ENCODE measurements at places on chromosomes 5 and 9. TPM values are rescaled to one million over a fixed set of nuclear protein-coding genes. Genes with fewer than 3 reads are reported as not detected.

The ANKRD34B gene
- not detected for total RNA-seq

The MAP1B gene
- total RNA-seq: 66.1 TPM

The CTNND2 gene
- 0.35 TPM for total RNA-seq

The PCDHA11 gene
- not detected for total RNA-seq

GRCh38 chr5:60510049-60510448 is 189.9 kb downstream of the DEPDC1B start:
- H3K4me1 ChIP-seq: no peaks in the 10 kb centered on the region
- no peak overlapping the region for H3K4me3 ChIP-seq
- H3K36me3 ChIP-seq: no peaks in the 10 kb centered on the region
- no peak for DNase-seq
- H3K27ac ChIP-seq: no peak overlapping the region

GRCh38 chr5:107134931-107135330 is 535.8 kb downstream of the EFNA5 start:
- H3K27me3 ChIP-seq: no peaks in the 10 kb centered on the region
- no peak overlapping the region for H3K27ac ChIP-seq
- no peaks in the 10 kb centered on the region for H3K4me1 ChIP-seq
- no peak overlapping the region for H3K4me3 ChIP-seq

DNA sequence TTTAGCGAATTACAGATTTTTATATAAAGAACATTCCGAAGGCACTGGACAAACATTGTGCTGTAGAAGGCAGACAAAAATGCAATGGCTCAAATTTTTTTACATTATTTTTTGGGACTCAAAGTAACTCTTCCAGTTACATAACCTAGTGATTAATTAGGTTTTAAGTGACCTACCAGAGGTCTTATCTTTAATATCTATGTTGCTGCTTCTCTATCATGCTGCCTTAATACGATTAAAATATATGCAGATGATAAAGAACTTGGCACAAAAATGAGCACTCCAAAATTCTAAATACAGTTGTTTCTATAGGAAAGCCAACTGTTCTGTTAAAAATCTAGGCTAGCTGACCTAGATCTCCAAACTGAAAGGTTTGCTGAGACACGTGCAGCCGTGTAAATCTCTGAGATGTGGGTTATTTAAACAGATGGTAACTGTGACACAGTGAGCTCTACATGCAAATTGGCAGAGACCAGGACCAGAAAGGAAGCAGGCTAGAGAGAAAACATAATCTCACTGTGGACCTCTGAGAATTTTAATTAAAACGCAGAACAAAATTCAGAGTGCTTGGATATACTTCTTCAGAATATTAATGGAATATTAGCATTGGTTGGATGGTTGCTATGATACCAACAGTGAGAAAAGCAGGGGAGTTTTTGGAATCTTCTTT is 56.2 kb downstream of the CAMK4 start:
- H3K27ac ChIP-seq: no peak overlapping the region
- DNase-seq: no peak
- no peaks in the 10 kb centered on the region for H3K27me3 ChIP-seq
- no peak overlapping the region for H3K4me3 ChIP-seq
- H3K4me1 ChIP-seq: no peaks in the 10 kb centered on the region

DNA sequence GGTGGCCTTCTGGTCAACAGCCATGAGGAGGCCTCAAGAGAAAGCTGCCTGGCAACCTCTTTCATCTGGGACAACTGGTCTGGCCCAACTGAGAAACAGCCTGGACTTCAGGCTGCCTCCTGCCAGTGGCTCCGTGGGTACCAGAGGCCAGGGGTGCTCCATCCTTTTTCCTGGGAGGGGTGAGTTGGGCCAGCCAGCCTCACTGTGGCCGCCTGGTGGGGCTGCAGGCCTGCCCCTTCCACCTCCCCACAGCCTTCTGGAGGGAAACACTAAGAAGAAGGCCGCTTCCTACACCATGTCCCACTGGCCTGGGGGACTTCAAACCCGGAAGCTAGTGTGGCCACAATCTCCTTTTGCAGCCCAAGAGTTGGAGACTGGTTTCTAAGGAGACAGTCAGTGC is 13.8 kb upstream of the NKD2 start:
- peaks cover 9% of the 10 kb centered on the region for H3K27me3 ChIP-seq
- H3K36me3 ChIP-seq: no peaks in the 10 kb centered on the region
- no peak overlapping the region for H3K27ac ChIP-seq
- no peak overlapping the region for H3K4me3 ChIP-seq
- no peak for DNase-seq

DNA sequence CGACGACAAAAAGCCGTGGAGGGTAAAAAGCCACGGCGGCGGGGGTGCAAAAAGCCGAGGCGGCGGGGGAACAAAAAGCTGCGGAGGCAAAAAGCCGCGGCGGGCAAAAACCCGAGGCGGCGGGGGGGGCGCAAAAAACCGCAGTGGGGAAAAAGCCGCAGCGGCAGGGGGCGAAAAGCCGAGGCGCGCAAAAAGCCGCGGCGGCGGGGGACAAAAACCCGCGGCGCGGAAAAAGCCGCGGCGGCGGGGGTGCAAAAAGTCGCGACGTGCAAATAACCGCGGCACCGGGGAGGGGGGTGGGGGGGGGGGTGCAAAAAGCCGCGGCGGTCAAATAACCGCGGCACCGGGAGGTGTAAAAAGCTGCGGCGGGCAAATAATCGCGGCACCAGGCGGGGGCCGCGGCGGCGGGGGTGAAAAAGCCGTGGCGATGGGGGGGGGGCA is 511.5 kb downstream of the FOXD4L5 start:
- H3K27me3 ChIP-seq: no peaks in the 10 kb centered on the region
- H3K4me1 ChIP-seq: no peaks in the 10 kb centered on the region
- no peaks in the 10 kb centered on the region for H3K36me3 ChIP-seq
- H3K27ac ChIP-seq: no peak overlapping the region
- H3K4me3 ChIP-seq: no peak overlapping the region
- peak; percentile 2 for DNase-seq

DNA sequence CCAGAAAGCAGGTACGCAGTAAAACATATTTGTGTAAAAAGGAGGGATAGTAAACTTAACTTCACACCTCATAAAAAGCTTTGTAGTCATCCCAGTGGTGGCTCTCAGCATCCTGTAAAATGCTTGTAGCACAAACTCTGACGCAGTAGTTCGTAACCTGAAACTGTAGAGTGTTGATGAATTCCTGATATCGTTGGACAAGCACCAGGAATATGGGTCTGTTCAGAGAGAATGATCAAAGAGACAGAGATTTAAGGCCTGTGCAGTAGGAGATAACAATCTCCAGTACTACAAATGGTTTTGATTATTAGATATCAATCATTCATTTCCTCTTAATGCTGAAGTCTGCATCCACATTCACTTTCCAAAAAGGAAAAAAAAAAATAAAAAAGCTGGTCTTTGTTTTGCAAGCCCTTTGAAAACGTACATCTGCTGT is 148.5 kb downstream of the KIAA0825 start:
- H3K4me3 ChIP-seq: no peak overlapping the region
- H3K4me1 ChIP-seq: no peaks in the 10 kb centered on the region
- no peaks in the 10 kb centered on the region for H3K36me3 ChIP-seq
- H3K27me3 ChIP-seq: no peaks in the 10 kb centered on the region

GRCh38 chr5:121630402-121630801 is 221.3 kb upstream of the FTMT start:
- no peak overlapping the region for H3K27ac ChIP-seq
- no peak overlapping the region for H3K4me3 ChIP-seq
- no peaks in the 10 kb centered on the region for H3K36me3 ChIP-seq
- H3K27me3 ChIP-seq: no peaks in the 10 kb centered on the region

- H3K27ac ChIP-seq: no peak overlapping the region
- H3K4me1 ChIP-seq: no peaks in the 10 kb centered on the region
- H3K36me3 ChIP-seq: no peaks in the 10 kb centered on the region
- DNase-seq: no peak
These were observed 28.5 kb downstream of the NFIL3 start for GRCh38 chr9:91395106-91395552.

DNA sequence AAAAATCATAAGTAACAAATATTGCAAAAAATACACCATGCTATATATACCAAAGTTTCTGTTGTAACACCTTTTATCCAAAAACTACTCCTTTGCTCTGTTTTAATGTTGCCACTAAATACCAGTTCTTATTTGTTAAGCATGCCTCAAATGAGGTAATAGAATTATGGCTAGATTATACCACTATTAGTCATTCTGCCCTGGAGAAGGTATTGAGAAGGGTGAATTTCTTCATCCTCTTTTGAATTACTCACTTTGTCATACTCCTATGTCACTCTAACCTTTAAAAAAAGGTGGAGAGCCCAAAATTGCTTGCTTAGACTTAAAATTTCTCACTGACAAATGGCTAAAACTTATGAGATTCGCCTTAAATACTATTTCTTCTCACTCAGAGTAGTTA is 750.9 kb downstream of the MAT2B start:
- no peak for DNase-seq
- no peak overlapping the region for H3K27ac ChIP-seq
- H3K36me3 ChIP-seq: no peaks in the 10 kb centered on the region
- H3K4me1 ChIP-seq: no peaks in the 10 kb centered on the region
- H3K4me3 ChIP-seq: no peak overlapping the region

- no peaks in the 10 kb centered on the region for H3K27me3 ChIP-seq
- no peak overlapping the region for H3K4me3 ChIP-seq
- no peak for DNase-seq
These were observed 8.0 kb upstream of the MAMDC2 start for GRCh38 chr9:70035691-70036090.

DNA sequence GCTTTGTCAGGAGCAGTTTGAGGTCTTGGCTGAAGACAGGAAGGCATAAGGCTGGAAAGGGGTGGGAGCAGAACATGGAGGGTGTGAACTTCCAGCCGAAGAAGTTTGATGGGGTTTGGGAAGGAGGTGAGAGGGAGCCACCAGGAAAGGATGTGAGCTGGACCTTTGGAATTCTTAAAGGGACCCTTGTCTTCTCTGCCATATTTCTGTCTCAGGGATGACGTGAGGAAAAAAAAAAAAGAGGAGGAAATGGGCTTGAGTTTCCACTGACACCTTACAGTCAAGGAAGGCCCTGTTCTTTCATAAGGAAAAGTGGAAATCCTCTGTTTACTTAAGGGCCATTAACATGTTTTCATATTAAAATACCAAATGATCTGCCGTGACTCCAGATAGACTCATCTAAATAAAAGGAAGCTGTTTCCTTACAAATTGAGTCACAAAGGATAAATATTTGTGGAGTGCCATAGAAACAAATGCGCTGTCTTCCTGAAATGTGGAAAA is 132.1 kb downstream of the PALM2AKAP2 start:
- no peak overlapping the region for H3K4me3 ChIP-seq
- H3K27ac ChIP-seq: no peak overlapping the region
- H3K36me3 ChIP-seq: no peaks in the 10 kb centered on the region

DNA sequence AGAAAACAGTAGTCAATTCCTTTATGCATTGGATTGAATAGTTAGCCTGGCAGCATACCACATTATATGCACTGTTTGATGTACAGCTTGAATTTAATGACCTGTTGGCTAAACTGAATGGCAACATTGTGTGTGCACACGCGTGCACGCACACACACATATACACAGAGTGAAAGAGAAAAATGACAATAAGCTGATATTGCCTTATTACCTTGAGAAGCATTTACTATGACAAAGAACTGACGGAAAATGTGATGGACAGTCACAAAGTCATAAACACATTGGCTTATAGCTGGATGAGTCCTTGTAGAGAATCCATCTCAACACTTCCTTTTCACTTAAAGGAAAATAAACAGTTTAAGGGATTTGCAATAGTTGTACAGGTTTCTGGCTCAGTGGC is 15.5 kb downstream of the JAKMIP2 start:
- no peak overlapping the region for H3K27ac ChIP-seq
- H3K27me3 ChIP-seq: no peaks in the 10 kb centered on the region
- DNase-seq: no peak
- no peaks in the 10 kb centered on the region for H3K36me3 ChIP-seq

DNA sequence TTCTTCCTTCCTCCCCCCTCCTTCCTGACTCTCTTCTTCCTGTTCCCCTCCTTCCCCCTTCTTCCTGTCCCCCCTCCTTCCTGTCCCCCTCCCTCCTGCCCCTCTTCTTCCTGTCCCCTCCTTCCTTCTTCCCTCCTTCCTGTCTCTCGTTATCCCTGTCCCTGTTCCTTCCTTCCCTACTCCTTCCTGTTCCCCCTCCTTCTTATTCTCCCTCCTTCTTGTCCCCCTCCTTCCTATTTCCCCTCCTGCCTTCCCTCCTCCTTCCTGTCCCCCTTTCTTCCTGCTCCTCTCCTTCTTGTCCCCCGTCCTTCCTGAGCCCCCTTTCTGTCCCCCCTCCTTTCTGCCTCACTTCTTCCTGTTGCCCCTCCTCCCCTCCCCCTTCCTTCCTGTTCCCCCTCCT is 70.6 kb downstream of the COL5A1 start:
- DNase-seq: no peak
- no peak overlapping the region for H3K4me3 ChIP-seq
- no peaks in the 10 kb centered on the region for H3K27me3 ChIP-seq

GRCh38 chr5:142697356-142698255 is 11.7 kb upstream of the FGF1 start:
- H3K4me1 ChIP-seq: no peaks in the 10 kb centered on the region
- no peak overlapping the region for H3K27ac ChIP-seq
- no peaks in the 10 kb centered on the region for H3K36me3 ChIP-seq
- peaks cover 9% of the 10 kb centered on the region for H3K27me3 ChIP-seq
- no peak overlapping the region for H3K4me3 ChIP-seq

DNA sequence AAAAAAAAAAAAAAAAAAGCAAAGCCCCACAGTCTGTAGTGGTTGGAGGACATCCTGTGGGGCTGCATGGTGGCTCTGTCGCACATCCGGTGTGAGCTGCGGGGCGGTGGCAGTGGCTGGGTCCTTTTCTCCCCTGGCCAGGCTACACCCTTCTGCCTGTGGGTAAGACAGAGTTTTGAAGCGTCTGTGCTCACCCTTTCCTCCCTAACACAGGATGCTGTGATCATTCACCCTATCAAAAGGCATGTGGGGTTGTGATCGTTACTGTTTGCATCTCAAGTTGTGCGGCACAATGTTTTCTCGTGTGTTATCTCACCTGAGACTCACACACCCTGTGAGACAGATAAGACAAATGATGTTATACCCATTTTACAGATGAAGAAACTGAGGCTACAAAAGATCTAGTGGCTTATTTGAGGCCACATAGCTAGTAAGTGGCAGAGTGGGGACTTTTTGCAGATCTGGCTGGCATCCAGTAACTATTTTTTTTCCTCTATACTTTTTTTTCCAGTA is 17.5 kb downstream of the IRF1 start:
- H3K36me3 ChIP-seq: no peaks in the 10 kb centered on the region
- no peaks in the 10 kb centered on the region for H3K27me3 ChIP-seq
- H3K4me3 ChIP-seq: no peak overlapping the region
- H3K27ac ChIP-seq: no peak overlapping the region
- no peak for DNase-seq

GRCh38 chr5:82164977-82165713 is 113.0 kb downstream of the RPS23 start:
- no peak for DNase-seq
- H3K4me3 ChIP-seq: no peak overlapping the region
- H3K27ac ChIP-seq: peak overlapping the region; percentile 25
- no peaks in the 10 kb centered on the region for H3K4me1 ChIP-seq
- no peaks in the 10 kb centered on the region for H3K36me3 ChIP-seq
